ENCODE measurements at places on chromosomes 2 and 18.

GRCh38 chr2:144518748-144519596 is 947 bp downstream of the ZEB2 start:
- no peak for DNase-seq

DNA sequence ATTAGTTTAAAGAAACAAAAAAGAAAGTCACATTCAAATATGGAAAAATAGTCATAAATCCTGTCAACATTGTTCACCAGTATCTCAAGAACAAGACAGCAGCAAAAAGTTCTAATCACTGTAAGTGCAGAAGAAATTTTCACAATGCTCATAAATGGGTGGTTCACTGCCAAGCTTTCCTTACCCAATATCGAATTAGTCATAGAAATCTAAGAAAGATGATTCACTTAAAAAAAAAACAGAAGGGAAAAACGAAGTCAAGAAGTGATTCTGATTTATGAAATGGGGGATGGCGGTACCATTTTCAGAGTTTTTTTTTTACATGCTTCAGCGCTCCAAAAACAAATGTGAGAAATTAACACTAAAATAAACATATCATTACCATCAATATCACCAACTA is 156.7 kb downstream of the EXOC6B start:
- no peak for DNase-seq

GRCh38 chr2:204116159-204116792 is 179.7 kb downstream of the ICOS start:
- peak; percentile 13 for DNase-seq

DNA sequence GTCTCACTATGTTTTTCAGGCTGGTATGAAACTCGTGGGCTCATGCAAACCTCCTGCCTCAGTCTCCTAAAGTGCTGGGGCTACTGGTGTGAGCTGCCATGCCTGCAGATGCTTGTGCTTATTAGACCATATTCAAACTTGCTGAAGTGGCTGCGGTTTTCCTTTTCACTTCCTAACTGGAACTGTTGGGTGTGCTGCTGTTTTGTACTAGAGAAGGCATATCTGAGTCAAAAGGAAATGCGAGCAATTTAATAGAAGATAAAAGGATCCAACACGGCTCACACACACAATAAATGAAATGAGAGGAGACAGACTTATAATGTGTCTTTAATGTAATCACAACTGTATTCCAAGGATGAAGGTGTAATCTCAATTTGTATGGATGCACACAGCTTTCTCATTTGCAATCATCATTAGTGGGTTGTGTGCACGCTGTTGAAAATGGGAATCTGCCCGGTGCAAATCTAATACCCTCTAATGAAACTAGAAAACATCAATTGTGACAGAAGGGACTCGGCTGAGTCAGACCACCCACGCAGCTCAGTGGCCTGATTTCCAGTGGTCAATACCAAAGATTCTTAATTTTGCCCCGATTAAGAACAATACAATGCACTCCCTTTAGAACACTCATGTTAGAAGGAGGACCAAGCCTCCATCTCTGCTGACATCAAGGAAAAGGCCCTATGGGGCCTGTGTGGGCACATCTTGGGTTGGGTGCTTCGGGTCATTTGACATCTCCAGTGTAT is 532.7 kb downstream of the TDRD15 start:
- DNase-seq: no peak

- DNase-seq: no peak
Observed at GRCh38 chr2:181465676-181466375, 8.6 kb downstream of the ITGA4 start.

GRCh38 chr2:211941216-211941747 is 597.3 kb downstream of the ERBB4 start:
- no peak for DNase-seq

DNA sequence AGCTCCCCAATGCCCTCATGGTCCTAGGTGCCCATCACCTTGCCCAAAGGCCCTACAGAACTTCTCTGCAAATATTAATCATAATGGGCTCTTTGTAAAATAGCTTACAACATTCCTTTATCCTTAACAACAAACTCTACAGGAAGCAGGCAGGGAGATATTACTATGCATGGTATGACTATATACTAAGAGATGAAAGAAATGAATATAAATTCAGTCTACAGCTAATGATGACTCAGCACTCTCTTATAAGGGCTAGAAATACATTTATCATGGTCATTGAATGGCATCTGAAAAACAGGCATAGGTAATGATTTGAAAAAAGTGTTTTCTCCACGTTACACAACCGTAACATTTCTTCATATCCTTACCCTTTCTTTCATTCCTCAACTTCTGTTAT is 254.8 kb upstream of the DSEL start:
- DNase-seq: no peak

- peak; percentile 13 for DNase-seq
Observed at GRCh38 chr2:139165601-139166000, 385.4 kb upstream of the NXPH2 start.

DNA sequence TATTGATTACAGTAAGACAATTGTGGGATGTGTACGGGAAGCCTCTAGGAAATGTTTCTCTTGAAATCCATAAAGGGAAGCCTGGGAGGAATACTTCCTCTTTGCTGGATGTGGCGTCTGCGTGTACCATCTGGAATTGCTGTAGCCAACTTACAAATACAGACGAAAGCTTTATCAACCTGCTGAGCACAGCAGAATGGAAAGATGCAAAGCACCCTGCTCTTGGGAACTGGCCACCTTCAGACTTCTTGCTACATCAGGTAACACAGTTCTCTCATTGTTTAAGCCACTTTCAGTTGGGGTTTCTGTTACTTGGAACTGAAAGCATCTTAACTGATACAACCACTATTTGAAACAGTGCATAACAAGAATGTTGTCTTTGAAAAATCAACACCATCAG is 213.8 kb downstream of the HRH4 start:
- DNase-seq: no peak

- DNase-seq: no peak
Observed at GRCh38 chr2:54680397-54681041, 42.9 kb upstream of the EML6 start.

DNA sequence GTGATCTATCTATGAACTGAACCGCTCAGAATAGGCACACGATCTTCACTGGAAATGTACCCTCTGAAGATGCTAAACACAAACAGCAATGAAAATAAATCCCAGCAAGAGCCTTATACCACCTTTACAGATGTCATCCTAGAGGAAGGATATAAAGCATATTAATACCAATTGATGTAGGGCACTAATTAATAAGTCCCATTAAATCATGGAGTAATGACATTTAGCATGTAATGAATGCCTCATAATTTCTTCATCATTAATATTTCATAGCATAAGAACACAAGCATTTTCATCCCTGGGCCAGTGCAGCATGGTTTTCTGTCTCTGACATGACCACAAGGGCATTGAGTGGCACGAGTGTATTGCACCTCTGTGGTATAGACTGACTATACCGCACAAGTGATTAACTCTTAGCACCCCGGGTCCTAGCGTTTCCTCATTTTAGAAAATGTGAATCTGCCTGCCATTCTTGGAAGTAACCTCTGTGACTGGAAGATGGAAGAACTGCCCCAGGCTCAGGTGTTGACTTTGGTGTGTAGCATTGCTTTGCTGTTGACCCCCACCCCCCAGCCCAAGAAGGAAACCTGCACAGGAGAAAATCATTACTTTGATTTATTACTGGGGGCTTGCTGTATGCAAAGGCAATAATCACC is 1.4 kb upstream of the TMEM178A start:
- DNase-seq: no peak

- peak; percentile 5 for DNase-seq
Observed at GRCh38 chr2:239498981-239499634, 98.3 kb upstream of the HDAC4 start.

DNA sequence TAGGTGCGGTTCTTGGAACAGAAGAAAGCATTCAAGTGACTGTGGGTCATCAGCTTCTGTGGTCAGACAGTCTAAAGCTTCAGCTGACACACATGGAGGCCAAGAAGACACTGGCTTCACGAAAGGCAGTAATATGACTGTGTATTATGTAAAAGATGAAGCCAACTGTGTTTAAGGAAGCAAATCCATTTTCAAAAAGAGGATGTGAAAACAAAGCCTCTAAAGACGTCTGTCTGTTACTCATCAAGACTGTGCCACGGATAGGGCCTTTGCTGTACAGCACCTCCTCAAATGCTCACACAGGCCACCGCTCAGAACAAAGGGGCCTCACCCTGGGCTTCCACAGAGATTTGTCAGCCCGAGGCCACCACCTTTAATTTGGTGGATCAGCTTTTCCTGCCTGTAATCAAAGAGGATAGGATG is 21.1 kb upstream of the TMEM163 start:
- DNase-seq: no peak

DNA sequence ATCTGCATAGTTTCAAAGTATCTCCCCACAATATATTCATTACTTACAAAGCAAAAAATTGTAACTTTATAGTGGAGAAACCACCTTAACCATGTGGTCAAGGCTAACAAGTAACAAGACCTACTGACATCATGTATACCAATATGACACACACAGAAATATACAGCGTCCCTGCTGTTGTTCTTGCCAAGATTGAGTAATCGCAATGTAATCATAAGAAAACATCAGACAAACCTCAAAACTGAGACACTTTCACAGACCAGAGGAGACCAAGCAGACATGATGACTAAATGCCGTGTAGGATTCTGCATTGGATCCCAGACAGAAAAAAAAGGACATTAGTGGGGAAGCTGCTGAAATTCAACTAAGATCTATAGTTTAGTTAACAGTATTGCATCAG is 123.0 kb downstream of the ACAA2 start:
- DNase-seq: no peak

DNA sequence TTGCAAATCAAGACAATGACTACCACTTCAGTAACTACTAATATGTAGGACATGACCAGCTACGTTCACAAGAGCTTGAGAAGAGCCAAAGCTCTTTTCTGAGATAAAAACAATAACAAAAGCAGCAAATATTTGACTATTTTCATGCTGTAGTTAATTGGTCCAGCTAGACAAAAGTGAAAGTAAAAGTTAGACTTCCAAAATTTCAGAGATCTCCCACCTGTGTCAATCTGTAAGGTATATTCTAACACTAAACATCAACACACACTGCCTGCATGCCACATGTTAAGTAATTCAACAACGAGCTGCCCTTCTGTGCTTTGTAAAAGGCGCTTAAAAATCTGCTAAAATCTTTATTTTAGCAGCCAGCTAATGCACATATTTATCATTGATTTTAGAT is 185.9 kb downstream of the SLC39A10 start:
- no peak for DNase-seq

GRCh38 chr2:27701676-27702075 is 38.0 kb downstream of the SLC4A1AP start:
- no peak for DNase-seq

DNA sequence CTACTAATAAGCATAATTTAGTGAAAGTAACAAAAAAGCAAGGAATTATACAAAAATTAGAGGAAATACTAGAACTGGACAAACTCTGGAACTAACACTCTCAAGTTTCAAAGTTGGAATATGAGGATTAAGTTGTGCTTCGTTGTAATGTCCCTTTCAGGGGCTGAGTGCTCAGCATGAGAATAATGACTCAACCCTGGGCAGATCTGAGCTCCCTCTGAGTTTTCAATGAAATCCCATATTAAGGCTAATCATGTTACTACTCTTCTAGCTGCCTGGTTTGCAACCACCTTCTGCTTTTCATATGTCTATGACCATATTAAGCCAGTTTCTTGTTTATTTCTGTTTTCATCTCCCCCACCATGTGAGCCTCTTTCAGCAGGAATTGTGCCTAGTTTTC is 274.9 kb upstream of the LRRTM4 start:
- DNase-seq: no peak

DNA sequence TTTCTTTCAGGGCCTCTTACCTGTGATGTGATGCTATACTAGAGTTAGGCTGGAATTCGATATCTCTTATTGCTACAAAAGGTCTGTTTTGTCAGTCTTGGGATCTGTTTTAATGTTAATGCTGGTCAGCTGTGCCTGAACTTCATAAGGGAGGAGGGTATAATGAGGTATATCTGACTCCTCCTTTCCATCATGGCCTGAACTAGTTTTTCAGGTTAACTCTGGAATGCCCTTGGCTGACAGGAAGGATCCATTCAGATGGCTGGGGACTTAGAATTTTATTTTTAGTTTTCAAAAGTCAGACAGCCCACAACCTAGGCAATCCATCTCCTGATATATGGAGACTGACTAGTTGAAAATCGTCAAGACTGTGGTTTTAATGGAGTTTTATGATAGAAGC is 35.9 kb upstream of the TBC1D8 start:
- DNase-seq: no peak

DNA sequence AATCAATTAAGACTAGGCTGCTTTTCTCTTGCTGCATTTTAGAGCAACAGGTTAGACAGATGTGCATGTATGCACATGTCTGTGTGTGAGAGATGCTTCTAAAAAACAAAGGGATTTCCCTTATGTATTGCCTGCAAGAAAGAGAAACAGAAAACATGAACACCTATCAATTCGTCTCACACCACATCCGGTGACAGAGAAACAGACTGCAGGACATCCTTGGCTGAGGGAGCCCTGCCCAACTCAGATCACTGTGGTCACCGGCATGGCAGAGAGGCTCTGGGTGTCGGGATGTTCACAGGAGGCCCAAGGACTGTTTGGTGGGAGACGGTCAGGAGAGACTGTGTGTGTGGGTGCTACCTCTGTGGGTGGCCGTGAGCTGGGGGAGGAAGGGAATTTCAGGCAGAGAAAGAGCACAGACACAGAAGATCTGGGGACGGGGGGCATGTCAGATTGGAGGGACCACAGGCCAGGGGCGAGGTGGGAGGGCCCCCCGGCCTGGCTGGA is 24.9 kb downstream of the FHL2 start:
- DNase-seq: no peak

GRCh38 chr18:46832849-46833248 is 76.0 kb upstream of the ST8SIA5 start:
- DNase-seq: no peak

DNA sequence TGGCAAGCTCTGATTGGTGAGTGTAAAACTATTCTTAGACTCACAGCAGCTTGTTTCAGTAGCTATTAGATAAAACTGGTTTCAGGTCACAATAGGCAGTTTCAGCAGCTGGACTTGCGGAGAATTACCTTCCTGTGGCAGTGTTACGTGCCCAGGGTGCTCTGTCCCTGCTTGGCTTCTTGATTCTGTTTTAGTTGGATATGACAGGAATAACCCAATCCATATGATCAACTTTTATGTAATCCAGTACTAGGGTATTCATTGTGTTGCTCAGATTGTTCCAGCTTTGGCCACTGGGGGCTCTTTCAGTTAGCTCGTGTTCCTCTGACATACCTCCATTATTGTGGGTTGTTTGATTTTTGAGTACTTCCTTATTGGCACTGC is 43.1 kb downstream of the INPP4A start:
- no peak for DNase-seq

- DNase-seq: no peak
Observed at GRCh38 chr18:57856128-57856527, 53.0 kb upstream of the ATP8B1 start.
